ENCODE measurements at places on chromosomes 1 and 21. TPM values are rescaled to one million over a fixed set of nuclear protein-coding genes. Genes with fewer than 3 reads are reported as not detected.
A peak's percentile ranks its signal among the peaks of the same experiment; 100 is the strongest.

The C1orf167 gene
- total RNA-seq, result not detected

- DNase-seq, result no peak
Observed at GRCh38 chr1:205262731-205263171, 35.0 kb downstream of the TMCC2 start.

DNA sequence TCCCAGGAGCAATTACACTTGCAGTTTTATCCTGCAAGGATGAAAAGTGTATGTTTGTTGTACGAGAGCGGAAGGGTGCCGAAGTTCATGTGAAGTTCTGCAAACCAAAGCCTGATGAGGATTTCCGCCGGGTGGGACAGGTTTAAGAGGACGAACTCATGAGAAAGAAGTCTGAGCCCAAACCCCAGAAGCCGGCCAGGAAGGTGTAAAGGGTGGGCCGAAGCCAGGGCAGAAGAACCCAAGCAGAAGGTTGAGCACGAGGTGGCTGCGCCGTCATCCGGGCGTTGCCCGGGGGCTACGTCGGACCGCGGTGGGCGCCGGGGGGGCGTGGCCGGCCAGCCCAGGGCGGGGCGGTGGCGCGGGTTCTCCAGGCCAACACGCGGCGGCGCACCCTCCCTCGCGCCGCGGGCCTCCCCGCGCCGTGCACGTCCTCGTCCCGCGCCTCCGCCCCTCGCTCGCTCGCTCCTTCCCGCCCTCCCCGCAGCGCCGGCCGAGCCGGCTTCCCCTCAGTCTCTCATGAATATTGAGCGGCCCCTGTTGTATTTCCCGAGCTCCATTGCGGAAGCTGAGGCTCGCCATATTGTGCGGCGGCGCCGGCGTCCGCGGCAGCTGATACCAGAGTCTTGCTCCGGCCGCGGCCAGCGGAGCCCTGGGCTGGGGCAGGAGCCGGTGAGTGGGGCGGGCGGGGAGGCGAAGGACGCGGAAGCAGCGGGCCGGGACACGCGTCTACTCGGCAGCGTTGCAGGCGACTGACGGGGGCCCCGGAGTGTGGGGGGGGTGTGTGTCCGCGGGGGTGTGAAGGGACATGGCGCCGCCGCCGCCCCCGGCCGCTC lies at the start of gene RNF2:
TSS of gene RNF2 (plus strand) at position 578 of the 833 bp plus-strand sequence. CDS start 41,996 bp downstream, outside the sequence.
- DNase-seq, result peak; percentile 86

DNA sequence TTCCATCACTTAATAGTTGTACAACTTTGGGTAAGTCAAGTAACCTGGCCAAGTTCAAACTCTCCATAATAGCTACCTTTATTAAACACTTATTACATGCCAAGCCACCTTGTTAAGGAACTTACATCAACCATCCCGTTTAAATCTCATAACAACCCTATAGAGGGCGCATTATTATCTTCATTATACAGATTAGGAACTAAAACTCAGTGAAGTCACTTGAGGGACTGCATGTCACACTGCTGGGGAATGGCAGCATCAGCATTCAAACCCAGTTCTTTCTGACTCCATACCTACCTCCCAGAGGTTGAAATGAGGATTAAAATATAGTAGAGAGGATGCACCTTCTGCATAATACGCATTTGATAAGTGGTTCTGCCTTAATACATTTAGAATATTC lies 47.1 kb upstream of the PLA2G2C start:
- DNase-seq, result no peak

- no peak for DNase-seq
Observed at GRCh38 chr21:44924606-44925377, 4.1 kb upstream of the ITGB2 start.

The AXDND1 gene
- 1.4 TPM for total RNA-seq

The PTGER3 gene
- 3.4 TPM for total RNA-seq

DNA sequence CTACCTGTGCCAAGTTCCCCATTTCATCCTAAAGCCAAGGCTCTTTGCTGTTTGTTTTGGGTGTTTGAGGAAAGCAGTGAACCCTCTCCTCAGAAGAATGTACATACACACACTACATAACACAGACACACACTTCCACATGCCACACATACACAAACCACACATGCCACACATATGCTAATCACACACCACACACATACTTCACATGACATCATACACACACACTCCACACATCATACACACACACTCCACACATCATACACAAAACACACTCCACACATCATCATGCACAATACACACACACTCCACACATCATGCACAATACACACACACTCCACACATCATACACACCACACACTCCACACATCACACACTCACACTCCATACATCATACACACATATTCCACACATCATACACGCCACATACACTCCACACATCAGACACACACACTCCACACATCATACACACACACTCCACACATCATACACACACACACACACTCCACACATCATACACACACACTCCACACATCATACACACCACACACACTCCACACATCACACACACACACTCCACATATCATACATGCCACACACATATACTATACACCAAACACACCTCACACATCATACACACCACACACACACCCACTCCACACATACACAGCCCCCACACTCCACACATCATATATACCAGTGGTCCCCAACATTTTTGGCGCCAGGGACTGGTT lies 22.7 kb upstream of the ZNF436 start:
- no peak for DNase-seq

DNA sequence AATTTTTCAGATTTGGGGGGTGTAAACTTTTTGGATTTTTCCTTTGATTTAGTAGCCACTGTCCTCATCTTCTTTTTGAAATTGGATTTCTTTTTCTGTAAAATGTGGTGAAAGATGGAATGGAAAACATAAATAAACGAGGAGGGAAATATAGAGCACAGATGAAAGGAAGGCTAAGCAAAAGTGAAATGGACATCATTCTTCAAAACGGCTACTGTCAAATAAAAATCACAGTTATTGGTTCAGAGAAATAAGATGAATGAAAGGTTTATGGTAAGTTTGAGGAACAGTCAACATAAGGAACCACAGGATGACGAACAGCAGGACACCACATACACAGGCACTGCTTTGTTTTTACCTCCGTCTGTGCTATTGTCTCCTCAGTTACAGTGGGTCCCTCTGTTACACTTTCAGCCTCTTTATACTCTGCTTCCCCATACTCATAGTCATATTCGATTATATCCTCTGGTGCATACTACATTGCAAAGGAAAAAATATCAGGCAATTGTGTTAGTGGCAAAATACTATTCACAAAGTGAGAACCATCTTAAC lies 82.4 kb downstream of the COL11A1 start:
- DNase-seq, result no peak

- DNase-seq, result no peak
Observed at GRCh38 chr1:212221801-212222200, 63.4 kb upstream of the PPP2R5A start.

The TMPRSS15 gene
- not detected for total RNA-seq

The EFNA3 gene
- 3.8 TPM for total RNA-seq

DNA sequence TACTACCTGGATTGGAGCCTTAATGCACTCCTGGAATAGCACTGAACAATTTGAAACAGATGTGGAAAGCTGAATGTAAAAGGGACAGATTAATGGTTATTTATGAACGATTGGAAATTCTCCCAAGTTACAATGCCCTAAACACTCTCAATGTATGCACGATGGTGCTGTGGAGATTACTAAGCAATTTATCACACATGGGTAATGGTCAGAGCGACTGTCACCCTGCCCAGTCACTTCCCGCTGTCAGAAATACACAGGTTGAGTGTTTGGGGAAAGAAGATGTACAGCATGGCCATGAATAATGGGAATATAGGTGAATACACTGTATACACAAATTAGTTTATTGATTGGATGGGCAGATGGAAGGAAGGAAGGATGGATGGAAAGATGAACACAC lies 342.4 kb downstream of the VAV3 start:
- no peak for DNase-seq

- DNase-seq, result peak; percentile 79
Observed at GRCh38 chr1:152461544-152461943, 47.5 kb upstream of the CRNN start.

GRCh38 chr1:15245593-15246360 lies 1.2 kb upstream of the FHAD1 start:
- no peak for DNase-seq

- peak; percentile 36 for DNase-seq
Observed at GRCh38 chr1:78045926-78046778, at the start of gene GIPC2. Gene GIPC2, plus strand, starts transcription at chr1:78045966. Its CDS starts 129 bp downstream, at chr1:78046095.

The CELA3A gene
- total RNA-seq, result not detected

GRCh38 chr1:163440090-163440489 lies 118.3 kb downstream of the NUF2 start:
- no peak for DNase-seq

- DNase-seq, result peak; percentile 48
Observed at GRCh38 chr1:248858096-248858890, 592 bp downstream of the ZNF692 start.

- DNase-seq, result no peak
Observed at GRCh38 chr21:29547998-29548397, 249.3 kb downstream of the BACH1 start.

The KRTAP19-1 gene
- not detected for total RNA-seq

The ZFP69B gene
- total RNA-seq, result 3.6 TPM

- no peak for DNase-seq
Observed at GRCh38 chr21:28944296-28944695, 48.4 kb downstream of the LTN1 start.

The GJB5 gene
- not detected for total RNA-seq

The PDE4B gene
- total RNA-seq, result 21.4 TPM

The OR6N1 gene
- total RNA-seq, result not detected

DNA sequence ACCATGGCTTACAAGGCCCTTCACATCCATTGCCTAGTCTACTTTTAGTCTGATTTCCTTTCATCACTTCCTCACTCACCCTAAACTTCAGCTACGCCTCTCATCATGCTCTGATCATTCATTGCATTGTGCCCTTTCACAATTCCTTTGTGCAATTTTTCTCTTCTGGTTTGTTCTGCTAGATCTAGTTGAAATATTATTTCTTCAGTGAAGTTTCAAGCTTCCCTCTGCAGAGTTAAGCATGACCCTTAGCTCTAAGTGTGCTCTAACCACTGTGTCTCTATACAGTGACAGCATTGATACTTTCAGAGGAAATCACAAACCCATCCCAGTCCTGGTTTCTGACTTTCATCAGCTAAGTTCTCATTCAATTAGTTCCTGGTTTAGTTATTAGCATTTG lies 166.1 kb downstream of the PLA2G4A start:
- DNase-seq, result no peak

DNA sequence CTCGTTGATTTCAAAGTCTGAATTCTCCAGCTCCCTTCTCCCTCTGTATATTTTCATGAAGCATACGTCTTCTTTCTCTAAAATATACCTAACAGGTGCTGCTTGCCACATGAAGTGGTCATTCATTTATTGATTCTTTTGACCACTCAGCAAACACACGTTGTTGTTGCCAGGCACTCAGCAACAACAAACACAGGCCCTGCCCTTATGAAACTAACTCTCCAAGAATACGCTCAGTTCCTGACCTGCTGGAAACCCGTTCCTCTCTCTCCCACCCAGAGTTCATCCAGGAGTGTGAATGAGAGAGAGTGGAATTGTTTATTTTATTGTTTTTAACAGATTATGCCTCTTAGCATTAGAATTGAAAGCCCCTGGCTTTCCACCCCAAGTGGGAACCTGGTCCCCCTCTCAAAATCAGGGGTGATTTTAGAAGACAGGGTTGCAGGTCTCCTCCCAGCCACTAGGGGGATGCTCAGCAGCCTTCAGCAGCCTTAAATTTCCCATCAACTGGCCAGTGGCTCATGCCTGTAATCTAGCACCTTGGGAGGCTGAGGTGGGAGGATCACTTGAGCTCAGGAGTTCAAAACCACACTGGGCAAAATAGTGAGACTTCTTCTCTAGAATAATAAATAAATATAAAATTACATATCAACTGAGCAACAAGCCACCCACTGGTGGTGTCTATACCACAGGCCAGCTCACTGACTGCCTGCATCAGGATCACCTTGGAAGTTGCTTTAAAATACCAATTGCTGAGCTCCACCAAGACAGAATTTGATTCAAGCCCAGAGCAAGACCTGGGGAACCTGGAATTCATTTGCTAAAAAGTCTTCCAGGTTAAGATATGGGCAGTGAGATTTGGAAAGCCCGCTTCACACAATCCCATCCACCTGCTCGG lies 181.0 kb upstream of the KLHDC7A start:
- peak; percentile 27 for DNase-seq

DNA sequence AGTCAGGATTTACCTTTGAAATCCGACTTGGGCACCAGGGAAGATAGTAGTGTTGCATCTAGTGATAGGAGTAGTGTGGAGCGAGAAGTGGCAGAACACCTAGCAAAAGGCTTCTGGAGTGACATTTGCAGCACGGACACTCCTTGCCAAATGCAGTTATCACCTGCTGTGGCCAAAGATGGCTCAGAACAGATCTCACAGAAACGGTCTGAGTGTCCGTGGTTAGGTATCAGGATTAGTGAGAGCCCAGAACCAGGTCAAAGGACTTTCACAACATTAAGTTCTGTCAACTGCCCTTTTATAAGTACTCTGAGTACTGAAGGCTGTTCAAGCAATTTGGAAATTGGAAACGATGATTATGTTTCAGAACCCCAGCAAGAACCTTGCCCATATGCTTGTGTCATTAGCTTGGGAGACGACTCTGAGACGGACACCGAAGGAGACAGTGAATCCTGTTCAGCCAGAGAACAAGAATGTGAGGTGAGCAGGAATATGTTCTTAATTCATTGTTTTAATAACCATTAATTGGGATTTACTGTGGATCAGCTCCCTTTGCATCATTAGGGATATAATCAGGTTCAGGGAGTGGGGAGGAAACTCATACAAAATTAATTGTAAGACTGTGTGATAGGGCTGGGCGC lies 28.3 kb downstream of the BACH1 start:
- DNase-seq, result no peak
